ENCODE measurements at places on chromosomes 5 and 9. TPM values are rescaled to one million over a fixed set of nuclear protein-coding genes. Genes with fewer than 3 reads are reported as not detected.
A peak's percentile ranks its signal among the peaks of the same experiment; 100 is the strongest.

DNA sequence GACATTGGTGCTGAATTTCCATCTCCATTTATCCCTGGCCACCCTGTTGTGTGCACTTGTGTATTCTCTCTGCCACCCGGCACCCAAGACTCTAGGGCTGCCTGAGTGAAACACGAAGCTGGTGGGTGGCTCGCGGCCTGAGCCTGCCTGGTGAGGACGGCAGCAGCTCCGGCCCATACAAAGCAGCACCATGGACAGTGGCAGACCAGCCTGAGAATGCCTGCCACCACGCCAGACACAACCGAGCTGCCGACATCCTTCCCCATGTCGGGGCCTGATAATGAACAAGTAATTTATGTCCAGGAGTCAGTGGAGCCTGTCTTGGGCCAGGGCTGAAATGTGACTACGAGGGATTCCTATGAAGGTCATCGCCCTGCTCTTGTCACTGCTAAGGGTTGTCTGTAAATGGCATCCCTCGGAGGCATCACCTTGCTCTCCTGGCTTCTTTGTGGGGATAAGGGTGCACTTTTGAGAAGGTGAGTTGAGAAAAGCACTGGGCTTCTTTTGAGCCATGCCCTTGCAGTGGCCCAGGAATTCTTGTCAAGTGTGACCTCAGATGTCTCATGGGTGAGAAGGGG lies 175.7 kb downstream of the MELK start:
- DNase-seq, result peak; percentile 68

DNA sequence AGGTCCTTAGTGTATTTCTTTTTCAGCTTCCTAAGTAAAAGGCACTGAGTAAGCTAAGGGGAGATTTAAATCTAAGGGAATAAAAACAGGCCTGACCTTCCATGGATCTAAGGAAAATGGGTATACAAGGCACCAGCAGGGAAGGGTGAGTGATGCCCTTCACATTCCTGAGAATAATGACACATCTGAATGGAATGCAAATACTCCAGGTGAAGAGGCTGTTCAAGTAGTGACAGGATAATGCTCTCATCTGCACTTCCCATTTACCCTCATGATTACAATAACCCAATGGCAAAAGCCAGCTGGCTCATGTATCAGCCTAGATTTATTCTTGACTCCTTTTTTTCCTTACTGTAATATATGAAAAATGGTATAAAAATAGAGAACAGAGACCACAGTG lies 216.2 kb upstream of the ACTBL2 start:
- peak; percentile 0 for DNase-seq

DNA sequence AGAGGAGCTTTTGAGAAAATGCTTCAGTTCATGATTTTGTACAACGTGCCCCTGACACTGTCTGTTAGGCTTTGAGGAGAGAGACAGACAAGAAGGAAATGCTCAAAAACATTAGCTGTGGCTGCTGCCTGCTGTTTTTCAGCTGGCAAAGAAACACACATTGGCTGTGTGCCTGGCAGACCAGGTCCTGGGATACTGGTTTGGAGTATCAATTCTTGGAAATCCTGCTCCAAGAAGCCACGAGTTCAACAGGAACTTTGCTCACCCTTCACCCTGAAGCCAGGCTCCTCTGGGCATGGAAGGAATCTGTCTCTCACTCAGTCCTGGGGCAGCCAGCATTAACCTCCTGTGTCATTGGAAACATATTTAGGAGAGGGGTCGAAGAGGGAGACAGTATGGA lies 245.5 kb downstream of the AUH start:
- DNase-seq, result no peak

DNA sequence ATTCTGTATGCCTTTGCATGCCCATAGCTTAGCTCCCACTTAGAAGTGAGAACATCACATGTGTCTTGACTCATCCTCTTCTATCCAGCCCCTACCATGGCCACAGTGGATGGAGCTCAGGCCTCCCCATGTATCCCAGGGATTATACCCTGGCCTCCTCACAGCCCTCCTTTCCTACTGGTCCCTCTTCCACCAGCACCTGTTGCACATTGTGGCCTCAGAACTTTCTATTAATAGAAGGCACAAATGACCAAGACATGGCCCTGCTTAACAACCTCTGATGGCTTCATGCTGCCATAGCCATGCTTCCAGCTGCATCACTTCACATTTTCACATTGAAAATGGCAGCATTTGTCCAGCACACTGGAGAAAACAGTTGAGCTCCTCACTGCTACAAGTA lies 315.4 kb downstream of the CDK5RAP2 start:
- DNase-seq, result no peak

- DNase-seq, result no peak
Observed at GRCh38 chr9:8876303-8876702, 1076.7 kb upstream of the DMAC1 start.

- no peak for DNase-seq
Observed at GRCh38 chr9:14086495-14086894, 227.4 kb downstream of the NFIB start.

- DNase-seq, result peak; percentile 49
Observed at GRCh38 chr9:26170190-26170589, 491.9 kb upstream of the TUSC1 start.

GRCh38 chr5:90645024-90645610 lies 86.5 kb downstream of the ADGRV1 start:
- DNase-seq, result no peak

DNA sequence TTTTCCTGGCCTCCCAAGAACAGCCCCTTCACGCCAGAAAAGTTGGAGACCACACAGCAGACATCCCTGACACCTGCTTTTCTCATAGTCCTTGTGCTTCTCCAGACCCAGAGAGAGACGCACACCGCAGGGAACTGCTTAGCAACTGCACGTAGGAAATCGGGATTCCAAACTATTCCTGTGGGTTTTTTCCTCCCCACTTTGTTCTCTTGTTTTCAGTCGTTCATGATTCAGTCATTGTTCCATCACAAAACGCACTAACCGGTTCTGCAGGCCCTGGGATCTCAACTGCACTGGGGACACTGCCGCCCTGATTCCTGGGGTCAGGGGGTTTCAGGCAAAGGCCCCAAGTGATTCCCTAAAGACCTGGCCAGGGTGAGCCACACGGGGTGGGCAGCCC lies 588.0 kb upstream of the KLF4 start:
- no peak for DNase-seq

The GADD45G gene
- total RNA-seq, result not detected

The SPARC gene
- total RNA-seq, result 5,563 TPM

The MARCOL gene
- total RNA-seq, result not detected

The SPATA31A6 gene
- total RNA-seq, result not detected
